ENCODE measurements at places on chromosomes 16 and 17. TPM values are rescaled to one million over a fixed set of nuclear protein-coding genes. Genes with fewer than 3 reads are reported as not detected.
A peak's percentile ranks its signal among the peaks of the same experiment; 100 is the strongest.

DNA sequence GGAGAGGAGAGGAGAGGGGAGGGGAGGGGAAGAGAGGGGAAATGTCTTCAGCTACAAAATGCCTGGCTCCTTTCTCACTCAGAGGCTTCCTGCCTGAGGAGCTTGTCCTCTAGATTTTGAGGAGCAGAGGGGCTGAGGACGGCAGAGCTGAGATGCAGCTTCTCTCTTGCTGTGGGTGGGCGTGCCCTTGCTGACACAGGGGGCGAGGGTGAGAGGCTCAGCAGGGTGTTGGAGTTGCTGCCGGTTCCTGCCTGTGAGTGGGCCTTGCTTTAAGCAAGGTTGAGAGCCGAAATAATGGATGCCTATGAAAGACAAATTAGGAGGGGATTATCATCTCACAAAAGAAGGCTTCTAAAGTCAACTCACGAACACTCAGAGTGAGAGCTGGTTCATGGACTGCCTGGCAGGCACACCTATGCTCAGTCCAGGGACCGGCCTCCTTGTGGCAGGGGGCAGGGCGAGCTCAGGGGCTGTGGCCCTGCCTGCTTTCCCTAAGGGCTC is 215.6 kb downstream of the MSI2 start:
- no peaks in the 10 kb centered on the region for H3K36me3 ChIP-seq
- peaks cover 22% of the 10 kb centered on the region for H3K4me1 ChIP-seq
- H3K27me3 ChIP-seq = peaks cover 18% of the 10 kb centered on the region
- H3K4me3 ChIP-seq = no peak overlapping the region

GRCh38 chr16:67443265-67443664 is 12.3 kb downstream of the HSD11B2 start:
- peak; percentile 90 for DNase-seq
- H3K4me1 ChIP-seq = peaks cover 81% of the 10 kb centered on the region
- no peak overlapping the region for H3K4me3 ChIP-seq
- peak overlapping the region; percentile 32 for H3K27ac ChIP-seq
- peaks cover 17% of the 10 kb centered on the region for H3K36me3 ChIP-seq

DNA sequence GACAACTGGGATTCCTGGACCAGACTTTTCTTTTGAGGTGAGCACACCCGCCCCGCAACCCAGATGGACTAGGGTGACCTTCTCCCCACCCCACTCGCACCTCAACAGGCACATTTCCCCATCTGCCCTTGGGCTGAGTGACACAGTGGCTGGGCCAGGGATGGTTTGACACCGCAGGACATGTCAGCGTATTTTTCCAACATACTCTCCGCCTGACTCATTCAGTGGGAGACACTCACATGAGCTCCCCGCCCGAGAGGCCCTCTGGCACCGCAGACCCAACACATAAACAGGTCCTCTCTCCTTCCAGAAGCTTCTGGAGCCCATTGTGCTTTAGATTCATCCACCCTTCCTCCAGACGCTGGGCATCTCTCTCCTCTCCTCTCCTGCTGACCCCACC is 69.4 kb downstream of the ZDHHC7 start:
- H3K4me1 ChIP-seq = peaks cover 15% of the 10 kb centered on the region
- H3K4me3 ChIP-seq = no peak overlapping the region
- DNase-seq = no peak
- H3K27ac ChIP-seq = no peak overlapping the region
- peaks cover 9% of the 10 kb centered on the region for H3K27me3 ChIP-seq

GRCh38 chr17:258045-258734 is 76.7 kb upstream of the DOC2B start:
- DNase-seq = no peak
- H3K4me1 ChIP-seq = peaks cover 20% of the 10 kb centered on the region
- H3K36me3 ChIP-seq = peaks cover 2% of the 10 kb centered on the region
- H3K27me3 ChIP-seq = peaks cover 2% of the 10 kb centered on the region

GRCh38 chr16:89484923-89485679 is 5.3 kb downstream of the ANKRD11 start:
- H3K27ac ChIP-seq = peak overlapping the region; percentile 2
- no peak for DNase-seq
- no peak overlapping the region for H3K4me3 ChIP-seq
- H3K27me3 ChIP-seq = no peaks in the 10 kb centered on the region
- no peaks in the 10 kb centered on the region for H3K36me3 ChIP-seq

Gene ABCC12
- total RNA-seq = 0.22 TPM

Data from muscle of leg (tissue), 16 donors.